Aorta (tissue), 5 donors: ENCODE measurements at places on chromosomes 6 and 20. TPM values are rescaled to one million over a fixed set of nuclear protein-coding genes. Genes with fewer than 3 reads are reported as not detected.

The ID4 gene
- total RNA-seq: 85.1 TPM

The NINL gene
- total RNA-seq: 9.1 TPM

GRCh38 chr20:2833761-2834160 lies 6.7 kb downstream of the PCED1A start:
- no peak for DNase-seq
- no peaks in the 10 kb centered on the region for H3K27me3 ChIP-seq
- H3K27ac ChIP-seq: no peak overlapping the region
- no peaks in the 10 kb centered on the region for H3K36me3 ChIP-seq
- no peaks in the 10 kb centered on the region for H3K4me1 ChIP-seq
- H3K4me3 ChIP-seq: no peak overlapping the region

- no peak overlapping the region for H3K4me3 ChIP-seq
- H3K27me3 ChIP-seq: no peaks in the 10 kb centered on the region
- DNase-seq: no peak
- no peaks in the 10 kb centered on the region for H3K36me3 ChIP-seq
- H3K4me1 ChIP-seq: peaks cover 5% of the 10 kb centered on the region
- no peak overlapping the region for H3K27ac ChIP-seq
Observed at GRCh38 chr6:25375125-25375524, 96.0 kb downstream of the CARMIL1 start.

GRCh38 chr6:5300206-5300764 lies 39.0 kb downstream of the FARS2 start:
- H3K36me3 ChIP-seq: no peaks in the 10 kb centered on the region
- DNase-seq: no peak
- H3K27me3 ChIP-seq: no peaks in the 10 kb centered on the region
- H3K4me3 ChIP-seq: no peak overlapping the region

- no peak overlapping the region for H3K27ac ChIP-seq
- no peaks in the 10 kb centered on the region for H3K4me1 ChIP-seq
- DNase-seq: no peak
- no peak overlapping the region for H3K4me3 ChIP-seq
- H3K36me3 ChIP-seq: no peaks in the 10 kb centered on the region
Observed at GRCh38 chr6:122798099-122798641, 9.1 kb downstream of the SMPDL3A start.

DNA sequence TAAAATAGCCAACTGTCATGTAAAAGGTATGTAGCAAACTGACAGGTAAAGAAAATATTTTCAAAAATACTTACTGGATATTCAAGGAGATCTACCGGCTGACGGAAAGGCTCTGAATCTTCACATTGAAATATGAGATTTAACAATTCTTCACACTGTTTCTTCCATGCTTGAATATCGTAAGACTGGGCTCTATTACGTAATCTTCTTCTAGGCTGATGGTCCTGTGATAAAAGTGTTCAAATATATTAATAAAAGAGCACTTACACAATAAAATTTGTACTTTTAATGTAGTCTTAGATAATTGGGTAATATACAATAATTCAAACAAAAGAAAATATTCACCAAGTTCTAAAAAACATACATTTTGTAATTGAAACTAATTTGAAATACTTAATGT lies 87.4 kb downstream of the IRAK1BP1 start:
- no peak overlapping the region for H3K27ac ChIP-seq
- peaks cover 2% of the 10 kb centered on the region for H3K36me3 ChIP-seq
- H3K4me3 ChIP-seq: no peak overlapping the region

- H3K4me1 ChIP-seq: no peaks in the 10 kb centered on the region
- H3K36me3 ChIP-seq: no peaks in the 10 kb centered on the region
- no peaks in the 10 kb centered on the region for H3K27me3 ChIP-seq
- no peak overlapping the region for H3K27ac ChIP-seq
- DNase-seq: no peak
Observed at GRCh38 chr6:37068356-37069270, 63.2 kb downstream of the FGD2 start.

GRCh38 chr6:45665859-45666258 lies 288.1 kb upstream of the SUPT3H start:
- no peak overlapping the region for H3K4me3 ChIP-seq
- no peaks in the 10 kb centered on the region for H3K4me1 ChIP-seq
- DNase-seq: no peak
- no peaks in the 10 kb centered on the region for H3K27me3 ChIP-seq
- H3K36me3 ChIP-seq: no peaks in the 10 kb centered on the region

The C6orf58 gene
- total RNA-seq: not detected

DNA sequence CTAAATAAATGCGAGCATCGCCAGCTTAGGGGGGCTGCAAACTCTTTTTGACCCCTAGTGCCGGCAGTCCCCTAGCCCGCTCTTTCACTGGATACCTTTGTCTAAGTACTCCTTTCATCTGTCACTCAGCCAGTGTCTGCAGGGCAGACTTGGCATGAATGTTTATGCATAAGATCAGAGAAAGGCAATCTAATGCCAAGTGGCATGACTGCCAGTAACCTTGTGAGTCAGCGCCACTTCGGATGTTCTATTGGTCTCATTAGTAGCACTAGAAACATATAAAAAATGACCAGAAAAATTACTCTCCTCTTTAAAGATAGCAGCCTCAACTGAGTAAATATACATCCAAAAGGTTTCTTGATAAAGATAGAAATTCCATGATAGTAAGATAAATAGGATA lies 192.2 kb downstream of the TBC1D32 start:
- no peak overlapping the region for H3K4me3 ChIP-seq

The HSPA1L gene
- 1.9 TPM for total RNA-seq

The SLC44A4 gene
- total RNA-seq: 1.5 TPM

The RBPJL gene
- not detected for total RNA-seq

- no peak for DNase-seq
- no peak overlapping the region for H3K4me3 ChIP-seq
- no peaks in the 10 kb centered on the region for H3K27me3 ChIP-seq
Observed at GRCh38 chr6:63424636-63425035, 104.9 kb upstream of the LGSN start.

- no peak within 1 kb of the TSS for H3K27ac ChIP-seq
- no peaks in the 10 kb centered on the region for H3K36me3 ChIP-seq
- no peaks in the 10 kb centered on the region for H3K4me1 ChIP-seq
- peak; percentile 57 for DNase-seq
- H3K4me3 ChIP-seq: peak within 1 kb of the TSS; percentile 65
Observed at GRCh38 chr6:135180542-135181332, at the start of gene MYB. Gene MYB (plus strand): TSS chr6:135181308. CDS start chr6:135181514, 206 bp downstream.

The PGC gene
- 0.33 TPM for total RNA-seq
